ENCODE measurements at places on chromosomes 11 and 22.

- no peak for DNase-seq
Observed at GRCh38 chr11:99988471-99988837, 698.6 kb upstream of the ARHGAP42 start.

GRCh38 chr11:63769714-63770455 lies 1.3 kb upstream of the ZFTA start:
- no peak for DNase-seq

DNA sequence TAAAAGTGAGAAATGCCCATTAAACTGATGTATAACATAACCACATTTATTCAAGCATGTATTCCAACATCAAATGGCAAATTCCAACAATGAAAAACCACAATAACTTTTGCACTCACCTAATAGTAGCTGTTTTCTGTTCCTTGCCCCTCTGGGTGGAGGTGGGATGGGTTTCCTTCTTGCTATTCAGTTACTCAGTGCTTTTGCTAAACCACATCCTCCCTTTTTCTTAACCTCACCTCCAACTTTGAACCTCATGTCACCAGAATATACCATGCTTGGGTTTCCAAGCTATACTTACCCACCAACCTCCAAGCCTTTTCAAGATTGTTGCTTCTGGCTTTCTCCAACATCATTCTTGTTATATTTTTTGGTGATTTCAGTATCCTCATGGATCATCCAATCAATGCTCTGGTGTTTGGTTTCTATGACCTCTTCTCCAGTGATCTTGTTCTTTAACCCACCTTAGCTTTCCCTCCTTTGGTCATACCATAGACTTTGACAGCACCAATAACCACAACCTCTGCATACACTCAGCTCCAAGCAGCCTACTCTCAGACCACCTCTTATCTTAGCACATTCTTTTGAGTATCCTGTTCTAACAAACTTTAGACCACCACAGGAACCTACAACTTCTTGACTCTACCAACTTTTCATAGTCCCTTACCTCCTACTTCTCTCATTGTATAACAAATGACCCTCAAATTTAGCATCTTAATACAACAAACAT lies 3.2 kb upstream of the CCDC15 start:
- DNase-seq: no peak

GRCh38 chr11:132357811-132358572 lies 987.6 kb downstream of the NTM start:
- DNase-seq: no peak

DNA sequence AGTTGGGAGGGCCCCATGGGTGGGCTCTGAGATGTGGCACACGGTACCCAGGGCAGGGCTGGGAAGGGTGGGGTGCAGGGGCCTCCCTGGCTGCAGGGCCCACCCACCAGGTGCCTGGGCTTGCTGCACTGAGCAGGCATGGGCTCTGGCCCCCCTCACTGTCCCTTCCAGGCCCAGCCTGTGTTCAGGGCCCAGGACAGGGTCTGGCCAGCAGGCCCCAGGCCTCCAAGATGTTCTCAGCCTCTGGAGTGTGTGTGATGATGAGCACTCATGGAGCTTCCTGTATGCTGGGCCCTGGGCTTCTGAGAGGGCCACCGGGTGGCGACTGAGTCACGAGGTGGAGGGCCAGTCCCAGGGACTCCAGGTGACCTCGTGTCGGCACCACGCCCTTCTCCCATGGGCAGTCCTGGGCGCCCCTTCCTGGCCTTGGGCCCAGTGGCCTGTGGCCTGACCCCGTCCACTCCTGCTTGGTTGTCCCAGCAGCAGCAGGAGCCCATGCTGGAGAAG lies 55.9 kb upstream of the CCDC188 start:
- DNase-seq: no peak

- no peak for DNase-seq
Observed at GRCh38 chr11:65532388-65533064, 7.6 kb downstream of the SCYL1 start.

DNA sequence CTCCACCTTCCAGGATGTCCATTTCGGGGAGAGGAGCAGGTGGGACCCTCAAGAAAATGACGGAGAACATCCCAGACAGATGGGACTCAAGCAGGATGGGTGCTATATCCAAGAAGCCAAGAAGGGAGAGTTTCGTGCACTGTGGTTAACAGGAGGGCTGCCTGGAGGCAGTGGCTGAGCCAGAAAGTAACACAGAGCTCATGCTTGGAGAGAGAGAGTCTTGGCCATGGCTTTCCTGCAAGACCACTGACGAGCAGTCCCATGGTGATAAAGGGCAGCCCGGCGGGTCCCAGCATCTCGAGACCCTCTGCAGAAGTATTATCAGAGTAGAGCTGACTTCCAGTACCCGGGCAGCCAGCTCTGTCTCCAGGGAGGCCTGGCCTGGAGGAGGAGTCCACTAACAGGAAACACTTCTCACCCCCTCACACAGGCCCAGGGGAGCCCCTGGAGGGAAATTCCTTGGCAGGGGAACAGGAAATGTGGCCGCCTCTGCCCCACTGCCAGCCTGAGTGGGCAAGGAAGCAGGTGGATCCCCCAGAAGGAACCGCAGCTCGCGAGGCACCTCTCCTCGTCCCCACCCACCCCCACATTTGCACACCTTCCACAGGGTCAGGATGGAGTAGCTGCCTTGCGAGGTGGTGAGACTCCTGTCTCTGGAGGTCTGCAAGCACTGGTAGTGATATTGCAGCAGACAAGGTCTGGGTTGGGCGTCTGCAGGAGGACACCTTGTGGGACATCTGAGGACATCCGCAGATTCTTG lies 32.2 kb downstream of the CYTH4 start:
- DNase-seq: no peak

- DNase-seq: no peak
Observed at GRCh38 chr11:128299132-128299726, 288.1 kb downstream of the ETS1 start.

DNA sequence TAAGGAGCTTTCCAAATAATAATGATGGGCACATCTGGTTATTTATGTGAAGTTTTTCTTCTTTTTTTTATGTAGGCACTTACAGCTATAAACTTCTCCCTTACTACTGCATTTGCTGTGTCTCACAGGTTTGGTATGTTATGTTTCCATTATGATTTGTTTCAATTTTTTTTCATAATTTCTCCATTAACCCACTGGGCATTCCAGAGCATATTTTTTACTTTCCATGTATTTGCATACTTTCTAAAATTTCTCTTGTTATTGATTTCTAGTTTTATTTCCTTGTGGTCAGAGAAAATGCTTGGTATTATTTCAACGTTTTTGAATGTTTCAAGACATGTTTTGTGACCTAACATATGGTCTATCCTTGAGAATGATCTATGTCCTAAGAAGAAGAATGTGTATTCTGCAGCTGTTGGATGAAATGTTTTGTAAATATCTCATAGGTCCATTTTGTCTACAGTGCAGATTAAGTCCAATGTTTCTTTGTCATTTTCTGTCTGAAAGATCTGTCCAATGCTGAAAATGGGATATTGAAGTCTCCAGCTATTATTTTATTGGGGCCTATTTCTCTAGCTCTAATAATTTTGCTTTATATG lies 362.1 kb downstream of the DDX10 start:
- no peak for DNase-seq

GRCh38 chr11:74520316-74520715 lies 26.8 kb upstream of the LIPT2 start:
- no peak for DNase-seq

All from activated CD8-positive, alpha-beta memory T cell treated with anti-CD3 and anti-CD28 coated beads for 1 hour (primary cell).